Effector memory CD8-positive, alpha-beta T cell (primary cell): ENCODE measurements at places on chromosomes 1 and 21.

GRCh38 chr1:184036517-184036949 is 995 bp downstream of the COLGALT2 start:
- peak; percentile 17 for DNase-seq

DNA sequence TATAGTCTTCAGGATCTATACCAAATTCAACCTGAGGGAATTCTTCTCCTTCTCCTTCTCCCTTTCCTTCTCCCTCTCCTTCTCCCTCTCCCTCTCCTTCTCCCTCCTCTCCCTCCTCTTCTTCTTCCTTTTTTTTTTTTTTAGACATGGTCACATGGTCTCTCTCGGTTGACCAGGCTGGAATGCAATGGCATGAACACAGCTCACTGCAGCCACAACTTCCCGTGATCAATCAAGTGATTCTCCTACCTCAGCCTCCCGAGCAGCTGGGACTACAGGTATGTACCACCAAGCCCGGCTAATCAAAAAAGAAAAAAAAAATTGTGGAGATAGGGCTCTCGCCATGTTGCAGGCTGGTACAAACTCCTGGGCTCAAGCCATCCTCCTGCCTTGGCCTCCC is 51.5 kb downstream of the DNAI4 start:
- no peak for DNase-seq

DNA sequence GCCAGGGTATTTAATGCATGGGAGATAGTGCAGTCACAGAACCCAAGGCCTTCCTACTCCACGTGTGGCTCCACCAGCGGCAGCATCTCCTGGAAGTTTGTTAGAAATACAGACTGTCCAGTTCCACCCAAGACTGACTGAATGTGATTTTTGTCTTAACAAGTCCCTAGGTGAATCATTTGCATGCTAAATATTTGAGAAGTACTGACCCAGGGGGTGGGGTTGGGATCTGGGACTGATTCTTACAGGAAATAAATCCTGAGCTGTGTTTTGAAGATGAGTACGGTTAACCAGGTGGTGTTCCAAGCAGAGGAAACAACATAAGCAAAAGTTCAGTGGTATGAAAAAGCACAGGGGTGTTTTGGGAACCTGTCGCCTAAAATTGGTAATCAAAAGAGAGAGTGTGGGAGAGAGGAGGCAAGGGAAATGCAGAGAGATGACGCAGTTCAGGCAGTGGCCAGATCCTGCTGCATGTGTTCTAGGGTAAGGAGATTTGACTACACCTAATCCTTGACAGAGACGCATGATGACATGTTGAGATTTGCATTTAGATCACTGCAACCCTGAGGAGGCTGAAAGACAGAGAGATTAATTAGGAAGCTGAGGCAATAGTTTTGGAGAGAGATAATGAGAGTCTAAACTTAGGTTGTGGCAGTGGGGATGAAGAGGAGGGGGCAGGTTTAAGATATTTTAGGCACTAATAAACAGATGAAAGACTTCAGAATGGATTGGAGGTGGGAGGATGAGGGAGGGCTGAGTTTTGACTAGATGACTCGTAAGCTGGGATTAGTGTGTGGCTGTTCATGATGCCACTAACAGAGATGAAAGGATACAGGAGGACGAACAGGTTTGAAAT is 3.7 kb upstream of the ZNF326 start:
- no peak for DNase-seq

GRCh38 chr1:205028390-205028789 is 14.6 kb upstream of the CNTN2 start:
- DNase-seq, result no peak

DNA sequence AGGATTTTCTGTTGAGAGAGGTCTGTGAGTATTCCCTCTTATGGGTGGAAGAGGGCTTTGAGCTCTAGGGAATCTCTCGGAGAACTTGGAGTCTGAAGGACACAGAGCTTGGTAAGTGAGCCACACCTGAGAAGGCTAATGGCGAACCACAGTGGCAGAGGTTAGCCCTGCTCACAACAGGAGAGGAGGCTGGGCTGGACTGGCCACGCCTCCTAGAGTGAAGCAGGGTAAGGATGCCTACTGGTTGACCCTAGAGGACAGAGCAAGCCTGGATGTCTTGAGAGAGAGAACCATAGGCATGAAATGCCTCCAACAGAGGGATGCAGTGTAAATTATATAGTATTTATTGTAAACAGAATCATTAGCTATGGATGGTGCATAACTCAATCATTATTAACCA is 232.6 kb downstream of the PCP4 start:
- no peak for DNase-seq

DNA sequence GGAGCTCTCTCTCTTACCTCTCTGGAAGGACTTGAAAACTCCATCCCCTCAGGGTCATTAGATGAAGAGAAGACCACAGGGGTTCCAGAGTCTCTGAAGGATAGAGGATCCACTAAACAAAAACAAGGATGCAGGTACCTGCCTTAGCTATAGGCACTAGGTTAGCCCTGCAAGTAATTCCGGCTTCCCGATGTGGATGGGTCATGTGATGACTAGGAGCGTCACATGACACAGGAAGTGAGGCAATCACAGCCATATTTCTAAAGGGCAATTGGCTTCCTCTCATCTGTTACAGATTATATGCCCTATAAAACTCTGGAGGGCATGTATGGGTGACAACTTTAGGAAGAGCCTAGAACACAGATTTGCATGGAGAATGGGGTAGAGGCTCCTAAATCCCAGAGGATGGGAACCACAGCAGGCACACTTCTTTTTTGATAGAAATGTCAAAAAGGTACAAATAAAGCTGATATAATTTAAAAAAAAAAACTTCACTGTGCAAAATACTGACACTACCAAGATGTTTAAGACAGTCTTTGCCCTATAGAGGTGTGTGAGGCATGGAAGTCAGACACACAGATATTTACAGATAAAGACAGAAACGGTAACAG is 14.1 kb downstream of the ENTREP3 start:
- peak; percentile 68 for DNase-seq

- DNase-seq, result no peak
These were observed 17.3 kb downstream of the KCTD3 start for GRCh38 chr1:215584389-215584788.

DNA sequence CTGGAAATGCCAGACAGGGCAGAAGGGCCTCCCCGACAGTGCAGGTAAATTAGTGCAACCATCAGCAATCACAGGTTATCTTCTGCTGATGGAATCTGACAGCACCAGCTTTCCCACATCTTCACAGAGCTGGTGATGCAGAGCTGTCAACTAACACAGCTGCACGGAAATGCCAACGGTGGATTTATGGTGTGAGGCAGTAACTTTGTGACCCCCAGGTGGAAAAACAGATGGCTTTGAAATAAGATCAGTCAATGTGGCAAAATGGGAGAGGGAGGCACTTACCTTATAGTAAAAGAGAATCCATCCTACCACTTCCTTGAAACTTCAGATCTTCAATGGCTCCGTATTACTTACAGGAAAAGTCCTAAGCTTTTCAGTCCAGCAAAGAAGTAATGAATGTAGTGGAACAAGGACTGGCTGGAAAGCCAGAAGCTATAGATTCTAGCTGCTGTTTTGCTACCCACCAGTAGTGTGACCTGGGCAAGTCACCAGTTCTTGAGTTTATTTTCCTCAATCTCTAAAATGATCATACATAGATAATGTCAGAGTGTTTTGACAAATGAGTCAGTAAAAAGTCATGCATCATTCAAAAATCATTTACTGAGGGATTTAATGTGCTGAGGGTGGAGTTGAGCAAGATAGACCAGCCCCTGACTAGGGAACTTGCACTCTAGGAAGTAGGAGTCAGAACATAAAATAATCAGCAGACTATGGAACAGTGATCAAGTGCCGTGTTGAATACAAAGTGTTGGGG is 245.7 kb upstream of the JUN start:
- DNase-seq, result no peak

GRCh38 chr1:211724687-211725196 is 49.3 kb upstream of the NEK2 start:
- no peak for DNase-seq

GRCh38 chr1:164320790-164321731 is 237.9 kb upstream of the PBX1 start:
- DNase-seq, result no peak

DNA sequence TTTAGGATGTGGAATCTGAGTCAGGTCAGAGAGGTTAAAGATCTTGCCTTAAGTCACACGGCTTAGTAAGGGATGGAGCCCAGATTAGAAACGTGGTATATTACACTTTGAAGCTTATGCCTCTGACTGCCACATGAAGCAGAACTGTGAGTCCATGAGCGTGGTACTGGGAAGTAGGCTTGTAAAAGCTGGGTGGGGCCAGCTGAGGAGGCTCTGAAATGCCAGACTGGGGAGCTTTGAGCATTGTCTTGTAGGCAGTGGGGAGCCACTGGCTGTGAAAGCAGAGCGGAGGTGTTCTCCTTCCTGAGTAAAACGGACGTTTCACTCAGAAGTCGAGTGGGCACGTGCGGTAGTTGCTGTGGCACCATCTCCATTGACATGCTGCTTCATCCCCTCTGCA is 72.6 kb upstream of the USP24 start:
- no peak for DNase-seq

DNA sequence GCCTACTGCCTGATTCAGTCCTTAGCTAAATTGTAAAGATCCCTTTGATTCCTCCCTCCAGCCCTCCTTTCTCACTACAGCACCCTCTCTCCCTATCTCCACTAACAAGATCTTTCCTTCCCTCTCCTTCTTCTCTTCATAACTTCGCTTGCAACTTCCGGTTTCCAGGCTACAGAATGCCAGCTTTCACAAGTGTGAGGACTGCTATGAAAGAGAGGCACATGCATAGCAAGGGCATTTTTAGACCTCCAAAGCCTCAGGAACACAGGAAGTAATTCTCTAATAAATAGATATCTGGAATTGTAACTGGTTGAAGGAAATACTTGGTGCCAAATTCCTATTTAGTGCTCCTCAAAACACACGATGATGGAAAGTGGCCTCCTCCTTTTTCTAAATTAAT is 196.7 kb downstream of the HLX start:
- DNase-seq, result no peak

- DNase-seq, result no peak
These were observed 579 bp upstream of the GTF2B start for GRCh38 chr1:88891951-88892340.

- no peak for DNase-seq
These were observed 81.4 kb upstream of the SERTAD4 start for GRCh38 chr1:210151052-210151672.

GRCh38 chr1:27098431-27099134 is 56.3 kb downstream of the SLC9A1 start:
- no peak for DNase-seq

DNA sequence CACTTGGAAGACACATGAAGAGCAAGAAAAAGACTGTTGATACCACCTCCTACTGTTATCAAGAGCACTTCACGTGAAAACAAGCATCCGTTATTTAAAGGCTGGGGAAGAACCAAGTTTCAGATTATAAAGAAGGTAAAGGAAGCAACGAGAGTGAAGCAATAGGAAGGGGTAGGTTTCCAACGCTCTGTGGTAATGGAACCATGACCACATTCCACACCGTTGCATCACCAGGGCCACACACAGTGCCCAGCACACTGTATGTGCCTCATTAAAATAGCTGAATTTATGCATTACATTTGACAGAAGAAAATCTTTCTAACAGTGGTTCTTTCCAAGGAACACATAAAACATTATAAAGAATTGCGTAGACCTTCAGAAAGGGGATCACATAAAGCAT is 435.8 kb downstream of the MRPL39 start:
- no peak for DNase-seq

- no peak for DNase-seq
These were observed 207.2 kb upstream of the C21orf91 start for GRCh38 chr21:18026359-18026758.

DNA sequence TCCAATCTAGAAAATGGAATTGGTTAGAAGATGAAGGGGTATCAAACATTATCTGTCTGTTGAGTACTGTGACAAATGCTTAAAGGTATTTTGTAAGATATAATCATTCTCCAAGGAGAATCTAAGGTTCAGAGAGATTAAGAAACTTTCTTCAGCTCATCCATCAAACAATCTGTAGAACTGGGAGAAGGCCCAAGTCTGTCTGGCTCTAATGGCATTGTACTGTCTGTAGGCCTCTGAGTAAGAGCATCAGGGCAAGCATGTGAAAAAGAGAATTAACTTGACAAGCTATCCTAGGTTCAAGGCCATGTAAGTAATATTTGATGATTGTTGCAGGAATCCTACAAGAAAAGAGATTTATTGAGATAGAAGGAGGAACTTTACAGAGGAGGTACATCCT is 5.3 kb upstream of the FGGY start:
- no peak for DNase-seq

DNA sequence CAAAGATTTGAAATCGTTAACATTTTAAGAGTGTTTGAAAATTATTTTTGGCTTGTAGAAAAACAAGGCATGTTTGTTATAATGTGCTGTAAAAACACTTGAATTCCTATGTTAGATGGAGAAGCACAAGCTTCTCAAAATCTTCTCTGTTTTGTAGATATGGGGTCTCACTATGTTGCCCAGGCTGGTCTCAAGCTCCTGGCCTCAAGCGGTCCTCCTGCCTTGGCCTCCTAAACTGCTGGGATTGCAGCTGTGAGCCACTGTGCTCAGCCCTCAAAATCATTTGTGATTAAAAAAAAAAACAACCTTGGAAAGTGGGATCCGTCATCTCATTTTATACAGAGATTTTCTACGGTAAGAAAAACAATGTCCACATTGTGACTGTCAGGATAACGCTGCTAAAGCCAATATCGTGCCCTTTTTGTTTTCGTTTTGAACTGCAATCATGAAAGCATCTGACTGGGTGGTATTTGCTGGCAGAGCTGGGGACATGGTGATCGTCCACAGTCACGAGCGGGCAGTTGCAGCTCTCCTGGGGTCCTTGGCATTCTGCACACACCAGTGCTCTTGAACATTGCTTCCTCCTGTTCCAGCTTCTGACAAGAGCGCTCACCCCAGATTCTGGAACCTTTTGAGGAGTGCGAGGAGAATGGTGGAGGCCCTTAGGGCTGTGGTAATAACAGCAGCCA is 112.5 kb downstream of the PGBD5 start:
- no peak for DNase-seq

GRCh38 chr1:232108598-232108997 is 482.0 kb downstream of the DISC1 start:
- no peak for DNase-seq

- DNase-seq, result no peak
These were observed 23.0 kb downstream of the NID1 start for GRCh38 chr1:236041631-236042618.

GRCh38 chr1:235998812-235999211 is 66.1 kb downstream of the NID1 start:
- DNase-seq, result peak; percentile 41

- DNase-seq, result no peak
These were observed 10.0 kb downstream of the LRRC53 start for GRCh38 chr1:74502432-74502831.

DNA sequence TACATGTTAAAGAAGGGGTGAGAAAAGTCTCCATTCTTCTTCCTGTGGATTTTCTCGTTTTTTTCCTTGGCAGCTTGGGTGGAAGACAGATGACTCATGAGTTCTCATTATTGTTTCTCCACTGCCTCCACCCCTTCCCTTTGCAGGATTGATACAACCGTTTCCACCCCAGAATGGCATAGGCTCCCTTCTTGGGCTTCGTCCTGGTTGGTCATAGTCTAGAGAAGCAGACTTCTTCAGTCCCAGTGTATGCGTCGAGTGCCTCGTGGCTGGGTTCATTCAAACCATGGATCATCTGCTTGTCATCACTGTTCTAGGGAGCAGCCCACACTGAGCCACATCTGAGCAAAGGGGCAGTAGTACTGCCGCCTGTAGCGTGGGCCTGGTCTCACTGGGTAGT is 13.7 kb downstream of the PTGFRN start:
- DNase-seq, result no peak
